ENCODE measurements at places on chromosomes 1 and 21. TPM values are rescaled to one million over a fixed set of nuclear protein-coding genes. Genes with fewer than 3 reads are reported as not detected.
A peak's percentile ranks its signal among the peaks of the same experiment; 100 is the strongest.

GRCh38 chr1:37540036-37540785 lies 13.9 kb downstream of the SNIP1 start:
- no peak for DNase-seq

DNA sequence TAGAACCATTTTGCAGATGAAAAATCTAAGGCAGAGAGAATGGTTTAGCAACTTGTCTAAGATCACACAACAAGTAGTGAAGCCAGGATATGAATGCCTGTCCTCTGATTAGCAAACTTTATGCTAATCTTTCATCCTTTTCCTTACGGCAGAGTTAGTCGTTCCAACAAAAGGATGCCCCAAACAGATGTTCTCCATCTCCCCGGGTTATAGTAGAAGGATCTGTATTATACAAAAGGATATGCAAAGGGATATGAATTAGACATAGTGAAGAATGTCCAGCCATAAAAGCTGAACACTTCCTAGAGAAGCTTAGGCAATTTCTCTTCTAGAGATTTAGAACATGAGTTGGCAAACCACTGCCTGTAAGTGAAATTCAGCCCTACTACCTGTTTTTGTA lies 291.6 kb upstream of the DUSP10 start:
- DNase-seq = no peak

TNFRSF25 gene
- total RNA-seq = 3.3 TPM

FHAD1 gene
- 89.1 TPM for total RNA-seq

- no peak for DNase-seq
Observed at GRCh38 chr1:58814251-58815068, 30.6 kb upstream of the JUN start.

RGS16 gene
- 25.1 TPM for total RNA-seq

DNA sequence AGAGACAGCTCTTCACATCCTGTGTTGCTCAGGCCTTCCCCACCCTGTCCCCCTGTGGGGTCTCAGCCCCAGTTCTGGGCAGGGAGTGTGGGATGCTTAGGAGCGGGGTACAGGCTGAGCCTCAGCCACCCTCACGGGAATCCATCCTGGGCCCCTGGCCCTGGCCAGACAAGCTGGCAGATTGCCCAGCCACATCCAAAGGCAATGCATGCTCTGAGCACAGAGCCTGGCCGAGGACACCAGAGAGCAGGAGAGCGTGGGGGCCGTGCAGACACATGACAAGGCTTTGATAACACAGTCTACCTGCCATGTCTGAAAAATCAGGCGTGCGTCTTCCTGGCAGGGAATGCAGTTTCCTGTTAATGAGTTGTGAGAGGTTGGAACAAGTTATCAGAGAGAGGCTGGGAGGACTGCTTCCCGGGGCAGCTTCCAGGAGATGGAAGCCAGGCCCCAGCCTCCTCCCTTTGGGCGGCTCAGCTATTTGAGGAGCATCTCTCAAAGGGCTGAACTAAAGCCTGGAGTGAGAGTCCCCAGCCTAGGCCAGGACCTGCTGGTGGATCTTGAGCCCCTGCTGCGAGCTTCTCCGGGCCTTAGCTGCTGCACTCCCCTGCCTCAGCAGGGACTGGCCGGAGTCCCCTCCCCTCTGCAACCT lies 72.2 kb upstream of the SELENON start:
- DNase-seq = no peak

SPRR4 gene
- total RNA-seq = not detected

- peak; percentile 79 for DNase-seq
Observed at GRCh38 chr1:226002667-226003501, 3.7 kb upstream of the SDE2 start.

DNA sequence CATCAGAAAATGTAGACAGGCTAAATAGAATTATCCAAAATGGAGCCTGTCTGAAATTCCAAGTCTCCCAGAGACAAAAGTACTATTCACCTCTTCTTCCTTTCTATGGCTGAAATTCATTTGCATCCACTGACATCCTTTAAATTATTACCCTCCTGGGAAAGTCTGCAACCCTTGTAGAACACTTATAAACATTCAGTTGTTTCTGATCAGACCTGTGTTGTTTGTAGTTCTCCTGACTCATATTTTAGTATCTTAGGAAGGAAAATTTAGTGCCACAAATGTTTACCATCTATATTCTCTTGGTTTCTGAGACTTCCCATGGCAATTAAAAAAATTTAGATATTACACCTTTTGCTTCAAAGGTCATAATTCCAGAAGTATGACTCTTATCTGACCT lies 69.6 kb upstream of the C1orf105 start:
- DNase-seq = peak; percentile 51

- no peak for DNase-seq
Observed at GRCh38 chr1:198845851-198846250, 207.0 kb downstream of the PTPRC start.

Measured in NCI-H460 (cell line).